ENCODE measurements at places on chromosomes 7 and 10. TPM values are rescaled to one million over a fixed set of nuclear protein-coding genes. Genes with fewer than 3 reads are reported as not detected.

DNA sequence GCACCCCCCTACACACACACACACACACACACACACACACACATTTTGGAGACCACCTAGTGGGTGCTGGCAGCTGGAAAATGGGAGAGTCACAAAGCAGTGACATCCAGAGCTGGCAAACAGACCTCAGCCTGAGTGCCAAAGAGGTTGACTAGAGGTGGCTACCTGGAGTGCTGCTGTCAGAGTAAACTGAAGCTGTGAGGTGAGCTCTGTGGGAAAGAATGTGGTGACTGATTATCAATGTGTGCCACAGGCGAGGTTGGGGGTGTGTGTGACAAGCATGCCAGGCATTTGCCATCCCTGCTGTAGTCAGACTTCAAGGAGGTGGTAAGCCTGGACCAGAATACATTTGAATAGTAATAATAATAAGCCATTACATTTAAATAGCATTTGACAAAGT is 120.6 kb downstream of the SLIT1 start:
- H3K36me3 ChIP-seq, result no peaks in the 10 kb centered on the region
- H3K27me3 ChIP-seq, result peaks cover 3% of the 10 kb centered on the region
- no peak overlapping the region for H3K4me3 ChIP-seq
- peaks cover 11% of the 10 kb centered on the region for H3K4me1 ChIP-seq
- DNase-seq, result no peak

GRCh38 chr10:116540814-116541213 is 4.9 kb upstream of the PNLIP start:
- no peaks in the 10 kb centered on the region for H3K27me3 ChIP-seq

DNA sequence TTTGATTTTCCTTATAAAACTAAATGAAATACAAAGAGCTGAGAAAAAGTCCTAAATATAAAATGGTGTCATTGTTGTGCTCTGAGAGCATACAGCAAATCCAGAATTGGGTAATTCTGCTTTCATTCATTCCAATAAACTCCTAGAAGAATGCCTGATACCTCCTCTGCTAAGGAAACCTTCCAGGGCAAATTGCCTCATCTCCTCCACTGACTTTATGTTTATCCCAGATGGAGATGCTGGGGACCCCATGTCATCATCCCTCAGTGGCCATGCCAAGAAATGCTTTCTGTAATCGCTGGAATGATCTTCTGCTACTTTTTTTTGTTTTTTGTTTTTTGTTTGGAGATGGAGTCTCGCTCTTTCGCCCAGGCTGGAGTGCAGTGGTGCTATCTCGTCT is 119.3 kb upstream of the PRKCQ start:
- H3K27me3 ChIP-seq, result no peaks in the 10 kb centered on the region
- DNase-seq, result no peak
- no peak overlapping the region for H3K27ac ChIP-seq
- no peak overlapping the region for H3K4me3 ChIP-seq
- no peaks in the 10 kb centered on the region for H3K4me1 ChIP-seq
- no peaks in the 10 kb centered on the region for H3K36me3 ChIP-seq

Gene ECHDC3
- total RNA-seq, result 127 TPM

DNA sequence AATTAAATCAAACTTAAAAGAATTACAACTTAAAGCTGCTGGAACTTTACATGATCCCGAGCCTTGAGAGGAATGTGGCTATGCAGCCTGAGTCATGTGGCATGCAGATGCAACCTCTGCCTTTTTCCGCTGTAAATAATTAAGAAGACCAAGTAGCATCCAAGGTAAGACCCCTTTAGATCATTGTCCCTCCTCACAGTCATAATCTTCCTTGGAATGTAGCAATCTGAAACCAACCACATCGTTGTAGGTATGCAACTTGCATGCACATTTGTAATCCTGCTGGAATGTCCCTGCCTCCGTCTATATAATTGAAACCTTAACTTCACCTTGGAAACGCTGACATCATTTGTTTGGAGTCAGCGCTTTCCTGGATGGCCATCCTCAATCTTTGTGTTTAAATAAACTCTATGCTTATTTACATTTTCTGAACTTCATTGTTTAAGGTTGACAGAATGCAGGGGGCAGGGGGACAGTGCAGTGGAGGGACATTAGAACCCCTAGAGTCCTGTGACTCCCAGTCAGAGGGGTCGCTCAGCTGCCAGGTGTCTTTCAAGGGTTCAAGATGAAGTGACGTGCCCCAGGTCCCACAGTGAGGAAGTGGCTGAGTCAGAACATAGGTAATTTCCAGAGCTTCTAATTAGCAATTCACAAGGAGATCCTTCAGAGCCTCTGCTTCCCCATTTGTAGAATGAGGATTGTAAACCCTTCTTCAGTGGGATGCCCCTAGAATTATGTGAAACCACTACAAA is 110.7 kb downstream of the RALA start:
- peak overlapping the region; percentile 79 for H3K4me3 ChIP-seq
- DNase-seq, result no peak

Measured in psoas muscle (tissue), 8 donors.